ENCODE measurements at places on chromosomes 6 and 20.

- no peak for DNase-seq
Observed at GRCh38 chr6:11876934-11877433, 98.4 kb upstream of the ADTRP start.

DNA sequence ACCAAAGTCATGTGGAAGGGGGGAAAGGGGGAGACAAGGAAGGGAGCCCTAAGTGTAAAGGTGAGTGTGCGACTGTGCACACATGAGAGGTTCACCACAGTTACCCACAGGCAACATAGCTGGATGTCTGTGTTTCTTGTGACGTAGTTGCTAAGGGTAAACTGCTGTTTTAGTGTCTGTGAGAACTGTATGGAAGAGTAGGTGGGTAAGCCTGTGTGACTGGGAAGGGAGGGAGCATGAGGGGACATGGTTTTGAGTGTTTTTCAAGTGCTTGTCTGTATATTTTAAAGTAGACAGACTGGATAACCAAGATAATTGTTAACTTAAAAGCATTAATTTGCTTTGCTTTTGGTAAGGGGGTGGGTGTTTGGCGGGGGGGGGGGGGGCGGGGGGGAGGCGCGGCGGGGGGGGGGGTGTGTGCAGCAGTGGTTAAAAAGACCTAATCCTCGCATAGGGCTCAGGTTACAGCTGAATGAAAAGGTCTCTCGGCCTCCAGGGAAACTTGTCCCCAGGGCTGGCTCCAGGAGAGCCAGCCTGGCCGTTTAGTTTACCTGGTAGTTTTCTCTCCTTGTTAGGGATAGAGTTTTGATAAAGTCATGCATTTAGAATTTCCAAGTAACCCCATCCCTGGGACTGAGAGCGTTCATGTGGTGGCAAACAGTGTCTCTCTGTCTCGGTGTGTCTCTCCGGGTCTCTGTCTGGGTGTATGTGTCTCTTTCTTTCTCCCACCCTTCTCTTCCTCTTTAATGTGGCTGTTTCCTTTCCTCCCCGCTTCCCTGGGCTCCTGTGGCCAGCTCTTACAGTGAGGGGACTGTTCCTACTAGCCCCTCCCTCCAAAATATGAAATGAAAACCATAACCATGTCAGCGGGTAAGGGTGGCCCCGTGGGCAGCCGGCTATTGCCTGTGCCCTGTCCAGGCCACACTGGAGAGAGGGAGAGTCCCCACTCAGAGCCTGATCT, 3.4 kb downstream of the SCUBE3 start:
- no peak for DNase-seq

GRCh38 chr6:112931832-112932231, 584.7 kb downstream of the RFPL4B start:
- no peak for DNase-seq

GRCh38 chr6:159894991-159895390, 4.2 kb downstream of the MAS1 start:
- DNase-seq, result no peak

GRCh38 chr6:170083236-170084051, 207.4 kb downstream of the DLL1 start:
- DNase-seq, result no peak
